Nucleus accumbens (tissue), 56 donors: ENCODE measurements at places on chromosomes 16 and 17.

GRCh38 chr16:15772579-15773293, 84.1 kb downstream of the MYH11 start:
- DNase-seq: no peak

GRCh38 chr16:20763461-20764232, at the start of gene ACSM3:
TSS of gene ACSM3 (plus strand) at chr16:20764014. CDS start at chr16:20770035, 6,021 bp downstream.
- DNase-seq: no peak

- no peak for DNase-seq
Observed at GRCh38 chr17:36632916-36633771, 31.8 kb downstream of the MRM1 start.

GRCh38 chr17:655618-656017, 59.0 kb downstream of the VPS53 start:
- no peak for DNase-seq

GRCh38 chr17:57612202-57613071, 132.7 kb downstream of the CCDC182 start:
- no peak for DNase-seq

DNA sequence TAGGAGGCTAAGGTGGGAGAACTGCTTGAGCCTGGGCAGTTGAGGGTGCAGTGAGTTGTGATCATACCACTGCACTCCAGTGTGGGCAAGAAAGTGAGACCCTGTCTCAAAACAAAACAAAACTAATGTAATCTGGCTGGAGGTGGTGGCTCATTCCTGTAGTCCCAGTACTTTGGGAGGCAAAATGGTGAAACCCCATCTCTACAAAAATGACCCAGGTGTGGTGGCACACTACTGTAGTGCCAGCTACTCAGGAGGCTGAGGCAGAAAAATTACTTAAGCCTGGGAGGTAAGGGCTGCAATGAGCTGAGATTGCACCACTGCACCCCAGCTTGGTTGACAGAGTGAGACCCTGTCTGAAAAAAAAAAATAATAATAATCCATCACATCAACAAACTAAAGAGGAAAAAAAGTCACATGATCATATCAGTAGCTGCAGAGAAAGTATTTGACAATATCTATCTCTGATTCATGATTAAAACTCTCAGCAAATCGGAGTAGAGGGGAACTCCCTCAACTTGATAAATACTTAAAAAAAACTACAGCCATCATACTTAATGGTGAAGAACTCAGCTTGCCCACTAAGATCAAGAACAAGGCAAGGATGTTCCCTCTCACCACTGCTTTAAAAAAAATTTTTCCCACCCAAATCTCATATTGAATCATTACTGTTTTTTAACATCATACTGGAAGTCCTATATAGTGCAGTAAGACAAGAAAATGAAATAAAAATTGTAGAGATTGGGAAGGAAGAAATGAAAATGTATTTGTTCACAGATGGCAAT, 31.0 kb downstream of the DHRS7B start:
- DNase-seq: no peak

DNA sequence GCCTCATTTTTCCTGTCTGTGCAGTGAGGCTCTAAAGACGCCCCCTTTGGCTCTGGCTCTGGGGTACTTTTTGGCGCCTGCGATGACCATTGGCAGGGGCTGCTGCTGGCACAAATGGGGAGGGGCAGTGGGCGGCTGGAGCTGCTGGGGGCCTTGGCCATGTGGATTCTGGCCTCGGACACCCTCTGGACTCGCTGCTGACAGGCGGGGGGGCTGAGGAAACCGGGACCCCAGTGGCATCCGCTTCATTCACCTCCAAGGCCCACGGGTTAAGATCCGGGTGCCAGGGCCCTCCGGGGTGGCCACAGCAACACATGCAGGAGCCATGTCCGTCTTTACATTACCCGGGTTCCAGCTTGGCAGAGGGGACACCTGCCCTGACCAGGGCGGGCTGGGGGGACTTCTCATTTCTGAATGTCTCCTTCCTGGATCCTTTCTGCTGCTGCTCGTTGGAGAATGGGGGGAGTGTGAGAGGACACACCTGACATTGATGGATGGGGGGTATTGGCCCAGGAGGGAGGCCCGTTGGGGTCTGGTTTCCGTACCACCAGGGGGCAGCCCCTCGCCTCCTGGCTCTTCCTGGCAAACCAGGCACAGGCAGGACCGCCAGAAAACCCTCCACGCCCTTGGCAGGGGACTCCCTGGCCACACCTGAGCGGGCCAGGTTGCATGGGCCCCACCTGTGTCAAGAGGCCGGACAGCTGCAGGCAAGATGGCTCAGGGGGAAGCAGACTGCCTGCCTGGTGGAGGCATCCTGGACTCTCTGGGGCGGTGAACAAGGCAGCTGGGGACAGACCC, 21.8 kb downstream of the GSE1 start:
- no peak for DNase-seq
